ENCODE measurements at places on chromosomes 16 and 17. TPM values are rescaled to one million over a fixed set of nuclear protein-coding genes. Genes with fewer than 3 reads are reported as not detected.

DNA sequence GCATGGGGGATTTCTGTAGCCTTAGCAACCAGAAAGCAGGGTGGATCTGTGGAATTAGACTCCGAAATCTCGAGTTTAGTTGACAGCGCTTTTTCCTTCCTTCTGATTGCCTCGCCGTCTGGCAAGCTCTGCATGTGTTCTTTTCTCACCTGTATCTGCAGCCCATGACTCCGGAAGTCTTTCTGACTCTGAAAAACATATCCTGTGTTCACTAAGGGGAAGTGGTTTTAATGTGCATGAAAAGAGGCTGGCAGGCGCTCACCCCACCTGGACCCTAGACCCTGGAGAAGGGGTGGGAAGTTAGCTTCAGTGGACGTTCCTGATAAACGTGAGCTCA lies 158.5 kb downstream of the RPTOR start:
- no peak for DNase-seq

GRCh38 chr16:66014221-66014620 lies 352.3 kb upstream of the CDH5 start:
- DNase-seq = no peak

GRCh38 chr17:75850928-75851692 lies 4.0 kb downstream of the WBP2 start:
- DNase-seq = no peak

GRCh38 chr16:24051125-24051524 lies 205.0 kb upstream of the CACNG3 start:
- peak; percentile 25 for DNase-seq

The CX3CL1 gene
- total RNA-seq = 5.8 TPM

DNA sequence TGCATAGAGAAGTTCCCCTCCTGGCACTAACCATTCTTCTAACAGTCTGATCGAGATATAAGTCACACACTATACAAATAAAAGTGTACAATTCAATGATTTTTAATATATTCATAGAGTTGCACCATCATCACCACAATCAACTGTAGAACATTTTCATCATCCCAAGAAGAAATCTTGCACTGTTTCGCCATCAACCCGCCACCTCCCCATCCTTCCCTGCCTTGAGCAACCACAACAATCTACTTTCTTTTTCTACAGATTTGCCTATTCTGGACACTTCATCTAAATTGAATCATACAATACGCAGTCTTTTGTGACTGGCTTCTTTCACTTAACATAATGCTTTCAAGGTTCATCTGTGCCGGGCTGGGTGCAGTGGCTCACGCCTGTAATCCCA lies 33.0 kb upstream of the GUCY2D start:
- no peak for DNase-seq

DNA sequence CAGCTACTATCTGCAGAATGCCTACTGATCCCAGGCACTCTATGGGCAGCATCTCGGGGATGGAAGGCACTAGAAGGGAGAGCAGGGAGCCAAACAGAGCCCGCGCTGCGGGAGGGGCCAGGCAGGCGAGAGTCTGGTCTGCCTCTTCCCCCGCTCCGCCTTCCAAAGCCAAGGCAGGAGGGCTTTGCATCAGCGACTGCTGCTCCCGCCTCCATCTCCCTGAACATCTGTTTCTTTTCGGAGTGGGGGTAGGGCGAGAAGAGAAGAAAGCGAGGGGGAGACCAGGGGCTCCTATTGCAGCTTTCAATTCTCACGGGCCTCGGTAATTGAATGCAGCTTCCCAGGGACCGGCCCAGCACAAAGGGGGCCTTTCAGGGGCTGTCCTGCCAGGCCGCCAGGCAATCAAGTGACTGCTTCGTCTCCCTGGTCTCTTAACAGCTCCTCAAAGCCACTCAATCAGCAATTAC lies 31.4 kb upstream of the CDC42EP4 start:
- no peak for DNase-seq

DNA sequence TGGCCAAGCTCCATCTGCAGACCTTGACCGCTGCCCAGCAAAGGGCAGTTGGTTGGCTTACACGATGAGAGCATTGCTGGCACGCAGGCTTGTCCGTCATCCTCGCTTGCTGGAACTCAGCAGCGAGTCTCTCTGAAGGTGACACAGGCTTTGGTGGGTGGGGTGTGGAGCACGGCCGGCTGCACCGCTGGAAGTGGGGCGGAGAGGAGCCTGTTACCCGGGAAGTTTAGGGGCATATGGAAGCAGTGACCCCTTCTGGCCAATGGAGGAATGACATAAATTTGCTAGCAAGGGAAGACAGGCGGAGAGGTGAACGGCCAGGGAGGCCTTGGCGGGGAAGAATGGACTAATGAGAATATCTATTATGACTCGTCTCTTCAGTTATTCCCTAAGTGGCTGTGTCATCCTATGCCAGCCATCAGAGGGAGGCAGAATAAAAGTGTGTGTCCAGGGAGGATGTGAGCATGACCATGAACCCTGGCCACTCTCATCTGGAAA lies 65.9 kb upstream of the SDK2 start:
- DNase-seq = no peak

- DNase-seq = no peak
Observed at GRCh38 chr17:45013021-45013997, 38.1 kb downstream of the DCAKD start.

- DNase-seq = no peak
Observed at GRCh38 chr16:11913425-11914079, 2.2 kb downstream of the GSPT1 start.

DNA sequence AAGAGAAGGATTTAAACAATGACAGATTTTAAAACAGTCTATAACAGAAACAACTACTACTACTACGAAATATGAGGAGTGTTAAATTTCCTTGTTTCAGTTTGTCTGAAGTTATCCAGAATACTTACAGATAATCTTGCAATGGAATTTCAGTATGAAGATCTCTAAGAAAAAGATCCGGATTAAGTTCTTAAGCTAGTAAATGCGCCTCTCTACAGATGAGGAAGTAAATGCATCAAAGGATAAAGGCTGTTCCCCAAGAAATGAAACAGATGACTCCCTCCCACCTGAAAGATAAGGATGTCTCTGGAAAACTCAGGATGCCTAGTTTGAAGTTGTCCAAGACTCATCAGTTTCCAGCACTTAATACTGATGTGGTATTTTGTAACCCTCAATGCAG lies 105.1 kb downstream of the PARN start:
- no peak for DNase-seq

- no peak for DNase-seq
Observed at GRCh38 chr17:4492721-4493561, 5.7 kb upstream of the SPNS2 start.

GRCh38 chr16:23088018-23088417 lies 61.2 kb downstream of the USP31 start:
- DNase-seq = no peak

GRCh38 chr17:16342979-16343378 lies 10.3 kb downstream of the CENPV start:
- DNase-seq = no peak

The CDT1 gene
- total RNA-seq = 5.4 TPM

DNA sequence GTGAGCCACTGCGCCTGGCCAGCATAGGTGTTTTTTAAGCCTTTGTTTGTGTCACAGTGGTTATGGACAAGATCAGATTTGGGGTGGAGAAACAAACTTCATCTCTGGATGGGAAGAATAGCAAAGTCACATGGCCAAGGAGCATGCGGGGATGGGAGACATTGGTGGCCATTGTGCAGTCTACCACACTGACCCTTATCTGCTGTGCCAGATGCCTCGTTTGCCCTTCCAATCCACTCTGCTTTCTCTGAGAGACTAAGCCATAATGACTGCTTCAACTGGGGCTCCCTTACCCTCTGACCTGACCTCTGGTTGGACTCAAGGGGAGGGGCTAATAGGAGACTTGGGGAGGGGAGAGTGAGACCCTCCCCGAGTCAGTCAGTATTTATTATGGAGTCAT lies 166.8 kb downstream of the PRKCB start:
- DNase-seq = no peak

The NTN3 gene
- 0.95 TPM for total RNA-seq

The KRTAP9-4 gene
- 0.37 TPM for total RNA-seq

GRCh38 chr17:42766124-42766523 lies 5.1 kb downstream of the RAMP2 start:
- DNase-seq = no peak

- DNase-seq = no peak
Observed at GRCh38 chr16:228151-228851, 948 bp downstream of the LUC7L start.

The RAB11FIP4 gene
- 29.3 TPM for total RNA-seq

DNA sequence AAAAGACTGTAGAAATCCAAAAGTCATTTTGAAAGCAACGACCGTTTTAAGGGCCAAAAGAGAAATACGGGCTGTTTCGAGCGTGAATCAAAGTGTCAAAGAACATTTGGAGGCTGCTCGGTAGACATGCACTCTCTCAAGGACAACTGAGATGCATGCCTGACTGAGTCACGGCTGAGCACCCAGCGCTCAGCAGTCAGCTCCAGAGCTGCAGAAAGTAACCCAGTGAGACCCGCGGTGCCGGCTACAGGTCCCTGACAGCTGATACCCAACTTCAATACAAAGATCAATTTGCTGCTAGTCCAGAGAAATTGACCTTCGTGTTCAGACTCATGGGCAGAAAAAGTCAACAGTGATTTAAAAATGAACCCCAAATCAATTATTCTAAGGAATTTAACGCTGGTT lies 214.9 kb downstream of the STX8 start:
- no peak for DNase-seq

GRCh38 chr16:78988361-78988969 lies 612.1 kb downstream of the MAF start:
- no peak for DNase-seq

DNA sequence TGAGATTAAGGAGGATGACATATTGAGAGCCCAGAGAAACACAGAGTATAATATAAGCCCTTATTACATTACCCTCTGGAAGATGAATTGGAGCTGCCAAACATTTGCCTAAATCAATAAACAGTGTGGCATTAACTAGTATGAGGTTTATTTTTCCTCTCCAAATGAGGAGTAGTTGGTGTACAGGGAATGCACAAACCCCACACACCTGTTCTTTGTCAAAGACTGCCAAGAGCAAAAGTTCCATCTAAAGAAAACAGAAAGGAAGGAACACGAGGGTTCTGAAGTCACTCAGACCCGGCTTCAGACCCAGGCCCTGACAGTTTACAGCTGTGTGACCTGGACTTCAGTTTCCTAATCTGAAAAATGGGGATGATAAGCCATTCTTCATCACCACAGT lies 138.1 kb downstream of the SHISA9 start:
- DNase-seq = no peak

The WWP2 gene
- total RNA-seq = 40.7 TPM

- DNase-seq = no peak
Observed at GRCh38 chr16:732936-733335, 6.0 kb downstream of the HAGHL start.
